Stimulated activated CD8-positive, alpha-beta memory T cell treated with anti-CD3 and anti-CD28 coated beads, Interleukin-15, amount 100 ng/mL, for 48 hours (primary cell): ENCODE measurements at places on chromosomes 13 and 19.

- no peak for DNase-seq
These were observed 329.6 kb downstream of the COG6 start for GRCh38 chr13:39985071-39985470.

DNA sequence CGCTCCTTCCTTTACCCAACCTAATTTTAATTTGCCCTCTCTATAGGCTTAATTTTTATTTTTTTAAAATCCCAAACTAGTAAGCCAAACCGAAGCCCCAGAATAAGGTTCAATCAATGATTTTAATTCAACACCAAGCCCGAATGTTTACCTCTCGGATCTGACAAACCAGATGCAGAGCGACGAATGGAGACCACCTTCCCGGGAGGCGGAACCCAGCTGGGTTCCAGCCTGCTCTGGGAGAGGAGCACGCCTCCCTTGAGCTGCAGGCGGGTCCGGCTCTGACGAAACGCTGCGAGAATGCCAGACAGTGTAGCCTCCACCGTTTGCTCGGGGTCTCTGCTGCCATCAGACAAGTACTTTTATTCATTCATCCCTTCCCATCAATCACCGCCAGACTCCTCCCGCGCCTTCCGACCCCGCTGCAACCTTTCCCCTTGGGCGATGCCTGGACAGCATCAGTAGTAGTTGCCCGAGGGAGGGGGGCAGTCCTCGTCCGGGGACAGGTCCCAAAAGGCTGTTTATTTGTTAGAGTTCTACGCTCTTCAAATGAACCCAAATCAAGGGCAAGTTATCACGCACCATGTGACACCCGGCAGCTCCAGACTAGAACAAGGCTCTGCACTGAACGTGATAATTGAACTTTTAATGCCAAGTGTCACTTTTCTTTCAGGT is 752 bp upstream of the EDNRB start:
- DNase-seq, result no peak

DNA sequence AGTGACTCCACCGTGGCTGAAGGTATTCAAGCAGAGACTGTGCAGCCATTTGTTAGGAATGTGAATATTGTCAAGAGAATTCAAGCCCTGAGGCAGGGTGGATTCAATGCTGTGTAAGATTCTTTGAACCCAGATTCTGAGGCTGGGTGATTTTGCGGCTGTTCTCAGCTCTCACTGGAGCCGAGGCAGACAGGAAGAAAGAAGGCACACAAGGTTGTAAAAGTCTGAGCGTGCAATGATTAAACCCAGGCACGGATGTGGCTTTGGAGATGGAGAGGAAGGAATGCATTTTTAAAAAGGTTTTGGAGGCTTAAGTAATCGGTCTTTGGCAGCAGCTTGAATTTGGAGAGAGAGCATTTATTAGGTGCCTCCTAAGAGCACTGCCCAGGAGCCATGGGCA is 187.9 kb downstream of the KATNAL1 start:
- DNase-seq, result no peak

DNA sequence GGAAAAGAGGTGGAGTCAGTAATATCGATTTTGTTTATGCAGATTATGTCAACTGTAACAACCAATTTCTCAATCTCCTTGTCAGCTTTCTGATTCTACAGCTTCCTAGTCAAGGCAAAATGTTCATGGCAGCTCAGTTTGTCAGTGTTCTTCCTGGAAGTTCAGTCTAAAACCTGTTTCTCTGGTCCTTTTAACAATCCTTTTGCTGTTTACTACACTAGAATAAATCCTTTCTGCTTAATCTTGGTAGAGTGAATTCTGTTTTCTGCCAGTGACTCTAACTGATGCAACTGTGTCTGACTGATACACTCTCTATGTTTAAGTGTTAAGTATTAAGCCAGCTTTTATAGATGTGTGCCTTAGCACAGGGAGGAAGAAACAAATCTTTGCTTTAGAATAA is 516.9 kb upstream of the KLF12 start:
- DNase-seq, result no peak

DNA sequence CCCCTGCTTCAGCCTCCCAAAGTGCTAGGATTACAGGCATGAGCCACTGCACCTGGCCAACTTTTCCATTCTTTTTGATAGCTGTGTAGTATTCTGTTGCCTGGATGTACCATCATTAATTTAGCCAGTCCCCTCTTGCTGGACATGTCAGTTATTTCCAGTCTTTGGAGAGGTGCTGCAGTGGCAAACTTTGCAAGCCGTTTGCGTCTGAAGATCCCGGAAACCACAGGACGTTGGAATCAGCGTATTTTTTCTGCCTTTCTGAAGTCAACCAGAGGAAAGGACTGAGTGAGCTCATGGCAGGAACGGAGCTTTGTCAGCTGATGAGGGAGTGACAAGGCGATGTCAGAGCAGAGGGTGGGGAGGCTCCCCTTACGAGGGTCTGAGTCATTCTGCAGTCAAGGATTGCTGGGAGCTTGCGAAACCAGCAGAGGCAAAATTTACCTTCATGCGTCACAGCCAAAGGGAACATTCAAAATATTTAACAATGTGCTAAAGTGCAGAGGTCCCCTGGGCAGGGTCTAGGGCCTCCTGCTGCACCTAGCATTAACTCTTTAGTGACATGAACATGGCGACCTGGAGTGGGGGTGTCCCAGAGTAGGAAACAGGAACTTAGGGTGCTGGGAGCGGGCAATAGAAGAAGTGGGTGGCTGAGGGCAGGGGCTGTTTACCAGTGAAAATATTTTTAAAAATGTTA is 5.6 kb downstream of the C5AR1 start:
- DNase-seq, result peak; percentile 22

DNA sequence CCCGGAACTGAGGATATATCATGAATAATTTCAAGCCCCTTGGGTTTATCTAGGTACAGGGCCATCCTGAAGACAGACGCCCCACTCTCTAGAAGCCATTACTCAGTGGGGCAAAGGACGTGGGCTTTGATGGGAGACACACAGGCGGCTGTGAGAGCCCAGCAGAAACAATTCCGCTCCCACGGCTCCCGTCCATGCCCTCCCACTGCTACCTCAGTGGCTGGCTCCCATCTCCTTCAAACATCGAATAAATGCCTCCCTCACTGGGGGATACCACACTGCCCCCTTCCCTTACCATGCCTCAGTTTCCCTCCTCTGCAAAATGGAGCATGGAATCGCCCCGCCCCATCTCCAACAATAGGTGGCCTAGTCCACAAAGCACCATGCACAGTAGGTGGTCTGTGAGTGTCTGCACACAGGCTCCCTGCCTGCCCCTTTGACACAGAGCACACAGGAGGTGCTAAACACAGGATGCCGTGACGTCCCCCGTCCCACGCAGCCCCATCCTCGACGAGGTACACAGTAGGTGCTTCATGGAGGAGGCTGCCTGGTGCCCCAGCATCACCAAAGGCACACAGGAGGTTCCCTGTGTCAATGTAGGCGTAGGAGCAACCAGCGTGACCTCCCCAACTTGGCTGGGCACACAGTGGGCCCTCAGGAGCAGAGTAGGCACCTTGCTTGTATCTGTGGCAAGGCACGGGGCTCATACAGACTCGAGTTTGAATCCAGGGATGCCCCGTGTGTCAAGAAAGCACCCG is 46.0 kb downstream of the PTPRS start:
- DNase-seq, result no peak

GRCh38 chr19:47032171-47032811 is 12.7 kb downstream of the NPAS1 start:
- peak; percentile 35 for DNase-seq

DNA sequence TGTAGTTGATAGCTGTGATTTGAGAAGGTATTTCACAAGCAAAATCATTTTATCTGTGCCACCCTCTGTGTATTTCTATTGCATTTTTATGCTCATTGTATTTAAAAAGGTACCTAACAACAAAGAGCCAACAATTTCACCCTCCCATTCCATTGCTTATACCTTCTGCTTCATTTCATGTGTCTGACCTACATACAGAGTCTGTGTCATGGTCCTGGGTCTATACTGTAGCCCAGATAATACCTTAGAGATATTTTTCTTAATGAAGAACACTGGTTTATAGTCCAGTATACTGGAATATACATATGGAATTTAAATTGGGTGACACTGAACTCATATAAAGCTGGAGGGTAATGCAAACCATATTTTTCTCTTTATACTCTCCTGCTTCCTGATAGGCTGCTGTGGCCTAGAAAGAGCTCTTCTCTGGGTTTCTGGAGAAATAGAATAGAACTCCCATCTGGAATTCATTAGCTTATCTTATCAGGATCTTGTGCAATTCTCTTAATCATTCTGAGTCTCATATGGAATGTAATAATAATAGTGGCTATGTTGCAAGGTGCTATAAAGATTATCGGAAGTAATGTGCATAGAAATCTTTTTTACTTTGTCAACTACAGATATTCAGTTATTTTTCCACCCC is 31.8 kb upstream of the SPART start:
- no peak for DNase-seq

GRCh38 chr19:19540064-19540714 is 2.1 kb downstream of the CILP2 start:
- DNase-seq, result peak; percentile 77

- no peak for DNase-seq
These were observed 3.4 kb downstream of the HMG20B start for GRCh38 chr19:3575949-3576673.

- no peak for DNase-seq
These were observed 10.1 kb downstream of the OPA3 start for GRCh38 chr19:45574526-45574925.

DNA sequence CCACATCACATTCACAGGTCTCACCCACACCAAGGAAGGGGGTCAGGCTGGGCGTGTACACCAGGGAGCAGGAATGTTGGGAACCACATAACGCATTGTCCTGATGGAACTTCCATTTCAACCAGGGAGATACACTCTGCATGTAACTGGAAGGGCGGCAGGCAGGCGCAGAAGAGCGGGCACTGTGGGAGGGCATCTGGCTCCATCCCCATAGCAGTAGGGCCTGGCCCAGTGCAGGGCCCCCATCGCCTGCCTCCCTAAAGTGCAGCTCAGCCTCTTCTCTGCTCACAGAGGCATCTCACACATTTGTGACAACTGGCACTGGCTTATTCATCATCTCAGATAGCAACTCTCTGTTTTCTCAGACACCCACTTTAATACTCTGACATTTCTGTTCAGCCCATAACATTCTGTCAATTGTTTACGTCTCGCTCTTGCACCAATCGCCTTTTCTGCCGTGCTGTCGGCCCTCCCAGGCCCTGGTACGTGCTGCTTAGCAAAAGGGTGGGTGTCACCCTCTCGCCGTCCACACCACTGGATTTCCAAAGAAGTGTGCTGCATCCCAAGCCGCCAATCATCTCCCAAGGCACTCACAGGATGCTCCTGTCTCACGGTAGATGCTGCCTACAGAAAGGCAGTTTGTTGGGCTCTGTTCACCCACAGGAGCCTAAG is 353.3 kb upstream of the ZNF507 start:
- no peak for DNase-seq

DNA sequence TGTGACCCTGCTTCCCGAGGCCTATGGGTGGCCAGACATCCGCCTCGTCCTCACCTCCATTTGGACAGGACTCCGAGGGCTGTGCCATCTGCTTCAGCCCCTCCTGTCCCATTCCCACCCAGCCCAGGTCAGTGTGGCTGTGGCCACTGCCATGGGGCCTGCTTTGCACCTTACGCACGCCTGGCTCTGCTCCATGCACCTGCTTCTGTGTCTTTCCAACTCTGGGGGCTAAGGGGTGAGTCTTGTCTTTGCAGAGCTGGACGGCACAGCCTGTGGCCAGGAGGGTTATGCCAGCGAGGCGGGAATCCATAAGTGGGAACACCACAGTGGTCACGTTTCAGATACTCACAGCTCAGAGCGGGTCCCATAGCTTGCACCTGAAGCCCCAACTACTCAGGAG is 5.2 kb upstream of the ZNF554 start:
- DNase-seq, result no peak

DNA sequence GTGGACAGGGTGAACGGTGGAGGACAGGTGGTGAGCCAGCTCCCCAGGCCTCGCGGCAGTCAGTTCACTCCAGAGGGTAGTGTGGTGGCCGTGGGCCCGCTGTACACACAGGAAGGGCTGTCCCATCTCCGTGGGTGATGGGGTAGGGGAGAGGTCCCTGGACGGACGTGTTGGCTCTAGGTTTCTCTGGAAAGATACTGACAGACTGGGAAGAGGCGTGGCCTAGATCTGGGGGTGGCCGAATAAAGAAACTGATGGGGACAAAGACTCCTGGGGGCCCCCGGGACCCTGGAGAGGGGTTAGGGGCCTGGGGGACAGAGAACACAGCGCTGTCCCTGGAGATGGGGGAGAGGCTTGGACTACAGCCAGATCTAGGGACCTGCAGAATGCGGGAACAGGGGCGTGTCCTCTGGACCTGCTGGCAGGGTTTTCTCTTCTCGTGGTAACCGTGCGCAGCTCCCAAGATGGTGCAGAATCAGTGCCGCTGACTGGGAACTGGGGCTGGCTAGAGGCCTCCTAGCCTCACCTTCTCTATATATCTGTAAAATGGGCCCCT is 4.0 kb upstream of the PRAM1 start:
- DNase-seq, result no peak

- DNase-seq, result peak; percentile 18
These were observed 10.8 kb downstream of the F2RL3 start for GRCh38 chr19:16899566-16900075.

DNA sequence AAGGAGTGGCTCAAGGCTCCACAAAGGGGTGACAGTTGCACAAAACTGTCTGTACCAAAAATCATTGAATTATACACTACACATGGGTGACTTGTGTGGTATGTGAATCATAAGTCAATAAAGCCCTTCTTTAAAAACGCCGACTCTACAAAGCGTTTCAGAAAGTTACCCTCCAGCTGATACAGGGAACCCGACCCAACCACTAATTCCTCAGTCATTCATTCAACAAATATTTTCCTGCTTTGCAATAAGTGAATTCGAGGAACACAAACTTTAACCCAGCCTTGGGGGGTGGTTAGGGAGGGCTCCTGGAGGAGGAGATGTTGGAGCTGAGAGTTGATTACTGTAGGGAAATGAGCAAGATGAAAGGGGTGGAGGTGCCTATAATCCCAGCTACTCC is 32.0 kb downstream of the LTBP4 start:
- no peak for DNase-seq
